Esophagus muscularis mucosa (tissue), 4 donors: ENCODE measurements at places on chromosomes 3 and 15. TPM values are rescaled to one million over a fixed set of nuclear protein-coding genes. Genes with fewer than 3 reads are reported as not detected.

DNA sequence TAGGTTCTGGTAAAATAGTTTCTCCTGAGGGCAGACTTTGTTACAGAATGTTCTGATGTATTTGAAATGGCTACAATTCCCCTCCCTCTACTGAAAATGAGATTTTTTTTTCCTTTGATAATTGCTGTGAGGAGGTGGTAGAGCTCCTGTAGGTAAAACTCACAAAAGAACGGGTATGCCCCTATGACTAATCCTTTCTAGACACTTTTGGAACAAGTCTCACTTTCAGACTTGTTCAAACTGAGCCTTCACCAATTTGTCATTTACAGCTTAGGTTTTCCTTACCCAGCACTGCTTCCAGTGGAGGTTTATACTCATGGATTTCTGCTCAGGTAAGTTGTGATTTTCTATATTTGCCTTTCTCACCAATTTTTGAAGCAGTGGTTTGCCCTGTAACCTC is 115.6 kb downstream of the NLGN1 start:
- H3K36me3 ChIP-seq = no peaks in the 10 kb centered on the region
- DNase-seq = no peak
- no peak overlapping the region for H3K4me3 ChIP-seq
- no peak overlapping the region for H3K27ac ChIP-seq
- H3K4me1 ChIP-seq = no peaks in the 10 kb centered on the region

DNA sequence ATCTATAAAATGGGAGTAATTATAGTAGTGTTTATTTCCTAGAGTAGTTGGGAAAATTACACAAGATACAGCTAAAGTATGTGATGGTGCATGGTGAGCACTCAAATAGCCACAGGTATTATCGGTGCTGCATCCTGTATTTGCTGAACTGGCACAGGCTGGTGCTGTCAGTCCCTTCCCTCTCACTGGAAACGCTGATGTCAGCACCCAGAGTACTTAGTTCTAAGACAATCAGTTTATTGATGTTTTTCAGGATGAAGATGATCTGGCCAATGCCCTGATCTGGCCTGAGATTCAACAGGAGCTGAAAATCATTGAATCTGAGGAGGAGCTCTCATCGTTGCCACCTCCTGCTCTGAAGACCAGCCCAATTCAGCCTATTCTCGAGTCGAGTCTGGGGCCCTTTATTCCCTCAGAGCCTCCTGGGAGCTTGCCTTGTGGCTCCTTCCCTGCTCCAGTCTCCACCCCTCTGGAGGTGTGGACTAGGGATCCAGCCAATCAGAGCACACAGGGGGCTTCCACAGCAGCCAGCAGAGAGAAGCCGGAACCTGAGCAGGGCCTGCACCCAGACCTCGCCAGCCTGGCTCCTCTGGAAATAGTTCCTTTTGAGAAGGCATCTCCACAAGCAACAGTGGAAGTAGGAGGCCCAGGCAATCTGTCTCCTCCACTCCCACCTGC is 49.7 kb downstream of the TMEM39A start:
- H3K27me3 ChIP-seq = no peaks in the 10 kb centered on the region
- no peaks in the 10 kb centered on the region for H3K4me1 ChIP-seq
- no peak overlapping the region for H3K4me3 ChIP-seq
- DNase-seq = no peak
- peaks cover 29% of the 10 kb centered on the region for H3K36me3 ChIP-seq

- H3K4me1 ChIP-seq = no peaks in the 10 kb centered on the region
- H3K36me3 ChIP-seq = no peaks in the 10 kb centered on the region
- H3K27me3 ChIP-seq = no peaks in the 10 kb centered on the region
- DNase-seq = no peak
- no peak overlapping the region for H3K27ac ChIP-seq
Observed at GRCh38 chr3:147554332-147554731, 145.2 kb downstream of the ZIC1 start.

DNA sequence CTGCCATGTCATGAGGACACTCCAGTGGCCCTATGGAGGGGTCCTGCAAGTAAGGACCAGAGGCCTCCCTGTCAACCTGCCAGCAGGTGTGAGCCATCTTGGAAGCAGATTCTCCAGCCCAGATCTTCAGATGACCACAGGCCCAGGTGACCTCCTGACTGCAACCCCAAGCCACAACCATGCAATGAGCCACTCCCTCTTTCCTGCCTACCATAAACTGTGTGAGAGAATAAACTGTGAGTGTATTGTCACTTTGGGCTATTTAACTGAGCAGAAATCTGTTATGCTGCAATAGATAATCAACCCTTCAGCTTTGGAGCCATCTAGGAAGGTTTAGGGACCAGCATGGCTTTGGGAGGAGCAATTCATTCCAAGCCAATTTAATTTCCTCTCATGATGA is 367.9 kb downstream of the SHQ1 start:
- no peaks in the 10 kb centered on the region for H3K36me3 ChIP-seq
- no peaks in the 10 kb centered on the region for H3K27me3 ChIP-seq
- H3K4me3 ChIP-seq = no peak overlapping the region
- no peak overlapping the region for H3K27ac ChIP-seq
- no peak for DNase-seq
- peaks cover 14% of the 10 kb centered on the region for H3K4me1 ChIP-seq

- H3K4me1 ChIP-seq = no peaks in the 10 kb centered on the region
- H3K27ac ChIP-seq = no peak overlapping the region
- H3K27me3 ChIP-seq = no peaks in the 10 kb centered on the region
- DNase-seq = no peak
Observed at GRCh38 chr3:108862865-108863798, 40.5 kb downstream of the TRAT1 start.

DNA sequence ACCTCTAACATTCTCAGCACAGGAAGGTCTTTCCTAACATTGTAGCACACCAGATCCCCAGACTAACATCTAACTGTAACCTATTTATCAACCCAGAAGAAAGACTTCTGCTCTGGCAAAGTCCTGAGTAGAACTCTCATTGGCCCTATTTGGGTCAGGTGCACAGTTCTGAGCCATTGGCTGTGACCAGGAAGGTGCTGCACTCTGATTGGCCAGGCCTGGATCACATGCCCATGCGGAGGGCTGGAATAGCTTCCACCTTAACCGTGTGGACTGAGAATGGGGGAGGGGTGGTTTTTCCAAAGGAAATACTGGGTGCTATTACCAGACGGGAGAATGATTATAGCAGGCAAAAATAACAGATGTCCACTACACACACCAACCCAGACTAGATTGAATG is 11.5 kb downstream of the FEZF2 start:
- H3K36me3 ChIP-seq = no peaks in the 10 kb centered on the region
- H3K27ac ChIP-seq = no peak overlapping the region
- DNase-seq = peak; percentile 42
- no peak overlapping the region for H3K4me3 ChIP-seq

DNA sequence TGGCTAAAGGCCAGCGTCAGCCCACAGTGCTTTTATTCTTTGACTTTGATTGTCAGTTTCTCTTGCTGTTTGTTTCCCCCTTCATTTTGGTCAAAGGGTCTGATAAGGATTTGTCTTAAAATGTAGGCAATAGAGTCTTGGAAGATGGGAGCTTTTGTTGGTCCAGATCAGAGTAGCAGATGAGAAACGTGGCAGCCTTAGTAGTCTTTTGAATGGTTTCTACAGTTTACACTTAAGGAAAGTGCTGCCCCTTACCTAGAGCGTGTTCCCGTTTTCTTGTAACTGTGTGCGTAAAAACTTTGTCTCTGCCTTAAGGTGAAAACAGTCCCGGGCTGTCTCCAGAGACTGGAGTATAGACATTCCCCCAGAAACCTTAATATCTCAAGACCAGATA is 630 bp downstream of the LXN start:
- no peak for DNase-seq
- H3K4me3 ChIP-seq = peak overlapping the region; percentile 68
- peaks cover 49% of the 10 kb centered on the region for H3K36me3 ChIP-seq
- H3K27me3 ChIP-seq = no peaks in the 10 kb centered on the region
- peak overlapping the region; percentile 85 for H3K27ac ChIP-seq

DNA sequence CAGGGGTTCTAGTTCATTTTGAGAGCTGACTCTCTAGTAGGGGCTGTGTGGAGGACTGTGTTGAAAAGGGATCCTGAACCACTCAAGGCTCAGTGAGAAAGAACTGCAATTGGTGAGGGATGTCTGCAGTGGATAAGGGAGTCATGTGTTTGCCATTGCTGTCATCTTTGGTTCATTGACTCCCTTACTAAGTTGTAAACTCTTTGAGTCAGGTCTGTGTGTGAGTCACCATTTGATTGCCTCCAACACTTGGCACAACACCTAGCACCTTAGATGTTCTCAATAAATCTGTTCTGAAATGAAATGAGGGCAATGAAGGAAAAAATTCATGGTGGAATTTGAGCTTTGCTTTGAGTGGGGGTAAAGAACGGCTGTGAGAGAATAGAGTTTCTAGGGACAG is 51.7 kb downstream of the PLS1 start:
- no peak overlapping the region for H3K27ac ChIP-seq
- no peaks in the 10 kb centered on the region for H3K4me1 ChIP-seq
- DNase-seq = no peak
- no peaks in the 10 kb centered on the region for H3K27me3 ChIP-seq

- no peak overlapping the region for H3K4me3 ChIP-seq
- no peak for DNase-seq
- H3K36me3 ChIP-seq = no peaks in the 10 kb centered on the region
- peaks cover 6% of the 10 kb centered on the region for H3K27me3 ChIP-seq
Observed at GRCh38 chr15:101497017-101497416, 7.5 kb upstream of the PCSK6 start.

DNA sequence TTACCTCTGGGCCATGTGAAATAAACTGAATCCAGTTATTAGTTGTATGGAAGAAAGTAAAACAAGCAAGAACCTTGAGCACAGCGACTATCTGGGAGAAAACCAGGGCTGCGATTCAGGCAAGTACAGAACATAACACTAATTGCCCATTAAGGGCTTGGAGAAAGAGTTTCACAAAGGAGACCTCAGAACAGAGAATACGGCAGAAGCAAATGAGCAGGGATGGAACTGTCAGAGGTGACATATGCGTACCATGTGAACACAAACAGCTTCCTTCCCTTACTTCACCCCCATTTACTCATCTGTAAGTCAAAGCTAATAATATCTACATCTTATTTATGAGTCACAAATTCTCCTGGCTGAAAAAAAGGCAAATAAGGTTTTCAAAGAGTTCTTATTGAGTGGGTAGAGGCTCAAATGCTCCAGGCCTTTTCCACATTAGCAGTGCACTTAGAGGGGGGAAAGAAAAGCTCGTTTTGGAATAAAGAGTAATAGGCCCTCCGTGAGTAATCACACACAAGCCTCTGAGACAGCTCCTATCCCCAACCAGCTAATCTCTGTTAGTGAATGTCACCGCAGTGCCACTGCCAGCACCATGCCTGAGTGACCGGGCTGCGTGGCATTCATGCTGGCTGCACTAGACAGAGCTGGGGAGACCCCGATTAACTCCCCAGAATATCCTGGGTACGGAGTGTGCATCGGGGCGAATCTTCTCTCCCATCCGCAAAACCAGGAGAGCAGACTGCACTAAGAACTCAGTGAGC is 2.6 kb downstream of the PCSK6 start:
- H3K27ac ChIP-seq = no peak overlapping the region
- no peaks in the 10 kb centered on the region for H3K27me3 ChIP-seq
- peaks cover 10% of the 10 kb centered on the region for H3K4me1 ChIP-seq
- H3K4me3 ChIP-seq = no peak overlapping the region
- no peak for DNase-seq

DNA sequence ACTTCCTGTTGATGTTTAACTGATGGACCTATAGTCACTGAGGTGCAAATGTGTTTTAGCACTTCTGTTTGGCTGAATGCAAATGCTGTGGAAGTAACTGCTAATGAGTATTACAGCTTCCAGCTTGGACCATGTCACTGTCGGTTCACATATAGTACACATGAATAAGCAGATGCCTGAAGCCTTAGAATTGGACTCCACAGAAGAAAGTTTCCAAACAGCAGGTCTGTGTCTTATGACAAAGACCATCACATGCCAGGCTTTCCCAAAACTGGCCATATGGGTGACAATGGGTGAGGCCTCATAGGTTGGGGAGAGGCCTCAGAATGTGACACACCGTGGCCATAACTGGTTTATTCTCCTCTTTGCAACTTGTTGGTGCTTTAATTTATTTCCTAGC is 241.8 kb downstream of the WNT5A start:
- H3K4me1 ChIP-seq = no peaks in the 10 kb centered on the region
- peak; percentile 55 for DNase-seq
- H3K27ac ChIP-seq = no peak overlapping the region
- H3K4me3 ChIP-seq = no peak overlapping the region

- H3K4me1 ChIP-seq = peaks cover 43% of the 10 kb centered on the region
- peaks cover 4% of the 10 kb centered on the region for H3K36me3 ChIP-seq
- no peak overlapping the region for H3K27ac ChIP-seq
- no peak for DNase-seq
Observed at GRCh38 chr3:49779358-49780079, 6.8 kb downstream of the IP6K1 start.

GRCh38 chr15:79230766-79231165 is 51.8 kb upstream of the ANKRD34C start:
- no peaks in the 10 kb centered on the region for H3K36me3 ChIP-seq
- H3K4me1 ChIP-seq = no peaks in the 10 kb centered on the region
- DNase-seq = no peak
- H3K27me3 ChIP-seq = no peaks in the 10 kb centered on the region
- no peak overlapping the region for H3K27ac ChIP-seq
- H3K4me3 ChIP-seq = no peak overlapping the region

GRCh38 chr15:75172284-75172820 is 29.3 kb upstream of the C15orf39 start:
- no peak overlapping the region for H3K27ac ChIP-seq
- no peak for DNase-seq
- no peaks in the 10 kb centered on the region for H3K36me3 ChIP-seq
- no peak overlapping the region for H3K4me3 ChIP-seq
- peaks cover 19% of the 10 kb centered on the region for H3K4me1 ChIP-seq

DNA sequence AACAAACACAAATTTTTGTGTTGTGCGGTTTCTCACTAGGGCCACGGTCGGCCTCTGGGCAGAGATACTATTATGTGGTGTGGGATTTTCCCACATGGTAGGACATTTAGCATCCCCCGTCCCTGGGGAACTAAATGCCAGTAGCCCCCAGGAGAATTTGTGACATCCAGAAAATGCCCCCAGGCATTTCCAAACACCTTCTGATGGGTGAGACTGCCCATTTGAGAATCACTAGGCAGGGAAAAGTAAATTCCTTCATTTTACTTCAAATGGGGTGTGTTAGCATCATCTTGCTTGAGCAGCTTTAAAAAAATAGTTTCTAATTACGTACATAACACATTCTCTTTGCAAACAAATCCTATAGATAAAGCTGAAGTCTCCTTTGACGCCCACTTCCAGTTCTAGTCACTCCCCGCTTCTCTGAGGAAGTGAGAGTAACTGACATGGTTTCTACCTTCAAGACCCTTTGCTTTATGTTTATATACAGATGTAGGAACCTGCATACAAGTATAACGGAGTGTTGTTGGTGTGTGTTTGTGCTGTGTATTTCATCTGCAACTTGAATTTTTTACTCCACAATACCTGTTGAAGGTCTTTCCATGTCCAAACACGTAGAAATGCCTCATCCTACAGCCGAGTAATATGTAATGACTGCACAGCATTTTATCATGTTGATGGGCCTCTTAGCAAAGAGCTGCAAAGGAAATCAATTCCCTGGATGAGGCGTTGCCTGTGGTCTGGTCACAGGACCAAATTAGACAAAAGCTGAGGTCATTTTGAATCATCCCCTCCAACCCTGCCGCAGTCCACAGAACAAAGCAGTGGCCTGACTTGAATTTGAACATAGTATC is 31.4 kb upstream of the ZBTB38 start:
- no peak for DNase-seq
- peaks cover 14% of the 10 kb centered on the region for H3K4me1 ChIP-seq
- H3K27me3 ChIP-seq = no peaks in the 10 kb centered on the region
- H3K4me3 ChIP-seq = no peak overlapping the region
- H3K27ac ChIP-seq = no peak overlapping the region
- no peaks in the 10 kb centered on the region for H3K36me3 ChIP-seq

Gene CCDC191
- total RNA-seq = 3.2 TPM

Gene ACAD9
- total RNA-seq = 28.7 TPM

Gene LRTM1
- total RNA-seq = not detected

Gene CAMKV
- total RNA-seq = 0.13 TPM
